ENCODE measurements at places on chromosomes 1 and 21.

DNA sequence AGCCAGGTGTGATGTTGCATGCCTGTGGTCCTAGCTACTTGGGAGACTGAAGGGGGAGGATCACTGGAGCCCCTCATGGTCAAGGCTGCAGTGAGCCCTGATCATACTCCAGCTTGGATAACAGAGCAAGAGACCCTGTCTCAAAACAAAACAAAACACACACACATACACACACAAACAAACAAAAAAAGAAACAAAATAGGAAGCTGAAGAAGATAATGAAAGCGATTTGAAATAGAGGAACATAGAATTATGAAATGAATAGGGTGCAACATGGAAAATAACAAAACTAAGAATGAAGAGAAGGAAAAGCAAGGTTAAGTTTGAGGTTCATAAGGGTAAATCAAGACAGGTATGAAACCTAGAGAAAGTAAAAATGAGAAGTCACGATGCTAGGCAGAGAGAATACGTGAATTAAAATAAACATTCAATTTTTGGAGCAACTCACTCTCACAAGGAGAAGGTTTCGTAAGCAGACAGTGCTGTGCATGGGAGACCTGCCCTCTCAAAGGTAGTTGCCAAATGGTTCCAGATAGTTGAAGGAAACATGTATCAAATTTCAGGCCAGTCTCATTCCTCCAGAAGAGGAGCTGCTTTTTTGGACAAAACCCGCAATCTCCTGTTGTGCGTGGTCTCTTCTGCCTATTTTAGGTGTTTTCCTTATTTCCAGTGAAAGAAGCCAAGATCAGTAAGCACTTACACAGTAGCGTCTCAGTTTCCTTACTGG, 3.3 kb downstream of the CD46 start:
- peak; percentile 29 for DNase-seq

DNA sequence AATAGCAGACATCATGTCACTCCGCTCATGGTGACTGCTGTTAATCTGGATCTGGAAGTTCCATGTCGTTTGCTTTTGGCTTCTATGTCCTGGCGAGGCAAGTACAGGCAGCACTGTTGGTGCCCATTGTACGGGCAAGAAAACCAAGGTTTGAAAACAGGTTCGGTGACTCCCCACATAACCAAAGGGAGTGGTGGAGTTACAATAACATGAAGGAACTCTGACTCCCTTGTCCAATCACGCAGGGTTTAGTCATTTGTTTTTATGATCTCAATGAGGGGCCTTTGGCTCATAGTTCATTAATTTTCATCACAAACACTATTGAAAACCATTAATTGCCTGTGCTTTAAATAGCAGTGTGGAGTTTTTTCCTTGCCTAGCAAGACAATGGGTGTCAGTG, 82.9 kb upstream of the SSX2IP start:
- no peak for DNase-seq

DNA sequence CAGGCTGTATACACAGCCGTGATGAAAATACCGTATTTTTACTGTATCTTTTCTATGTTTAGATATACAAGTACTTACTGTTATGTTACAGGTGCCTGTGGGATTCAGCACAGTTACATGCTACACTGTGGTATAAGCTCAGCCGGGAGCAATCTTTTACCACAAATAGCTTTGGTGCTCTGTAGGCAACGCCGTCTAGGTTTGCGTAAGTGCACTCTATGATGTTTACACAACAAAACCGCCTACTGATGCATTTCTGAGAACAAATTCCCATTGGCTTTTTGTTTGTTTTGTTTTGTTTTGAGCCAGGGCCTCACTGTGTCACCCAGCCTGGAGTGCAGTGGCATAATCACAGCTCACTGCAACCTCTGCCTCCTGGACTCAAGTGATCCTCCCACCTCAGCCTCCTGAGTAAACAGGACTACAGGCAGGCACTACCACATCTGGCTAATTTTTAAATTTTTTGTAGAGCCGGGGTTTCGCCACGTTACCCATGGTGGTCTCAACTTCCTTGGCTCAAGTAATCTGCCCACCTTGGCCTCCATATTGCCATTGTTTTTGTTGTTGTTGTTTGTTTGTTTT, 81.0 kb downstream of the SCCPDH start:
- no peak for DNase-seq

- no peak for DNase-seq
These were observed 28.2 kb upstream of the LGALS8 start for GRCh38 chr1:236495467-236496112.

- no peak for DNase-seq
These were observed 23.3 kb downstream of the CNIH4 start for GRCh38 chr1:224380003-224380402.

Measured in fibroblast of pulmonary artery (primary cell).